ENCODE measurements at places on chromosomes 7 and 10.

DNA sequence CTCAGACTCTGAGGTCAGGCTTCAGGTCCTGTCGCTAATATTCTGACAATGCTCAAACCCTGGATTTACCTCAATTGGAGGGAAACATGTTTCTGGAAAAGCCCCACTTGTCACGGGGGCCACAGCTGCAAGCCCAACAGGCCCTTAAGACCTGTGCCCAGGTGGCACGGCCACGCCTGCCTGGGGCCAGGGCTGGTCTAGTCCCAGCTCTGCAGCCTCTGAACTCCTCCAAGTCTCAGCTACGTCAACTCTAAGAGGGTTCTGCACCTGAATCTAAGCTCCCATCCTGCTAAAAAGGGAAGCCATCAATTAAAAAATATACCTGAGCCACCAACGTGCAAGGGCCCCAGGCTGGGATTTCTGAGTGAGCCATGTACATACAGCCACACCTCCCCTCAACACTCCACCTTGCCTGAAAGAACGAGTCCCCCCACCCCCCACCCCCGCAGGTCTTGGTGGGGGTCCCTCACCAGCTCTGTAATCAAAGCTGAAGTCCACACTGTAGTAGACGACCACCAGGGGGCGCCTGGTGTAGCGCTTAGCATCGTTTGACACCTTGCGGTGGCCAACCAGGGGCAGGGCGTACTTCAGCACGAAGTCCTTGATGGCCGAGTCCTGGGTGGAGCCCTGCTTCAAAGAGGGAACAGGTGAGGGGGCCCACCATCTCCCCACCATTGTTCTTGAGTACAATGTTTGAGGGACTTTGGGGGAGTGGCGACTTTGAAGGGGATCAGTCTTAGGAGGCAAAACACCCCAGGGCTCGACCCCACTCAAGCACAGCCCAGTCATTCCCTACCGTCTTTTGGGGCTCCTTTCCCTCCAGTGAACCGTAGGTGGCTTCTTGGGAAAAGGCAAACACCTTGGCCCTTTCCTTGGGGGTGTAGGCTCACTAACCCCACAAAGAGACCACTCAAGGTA is 22.6 kb downstream of the PDIA4 start:
- peak; percentile 55 for DNase-seq

DNA sequence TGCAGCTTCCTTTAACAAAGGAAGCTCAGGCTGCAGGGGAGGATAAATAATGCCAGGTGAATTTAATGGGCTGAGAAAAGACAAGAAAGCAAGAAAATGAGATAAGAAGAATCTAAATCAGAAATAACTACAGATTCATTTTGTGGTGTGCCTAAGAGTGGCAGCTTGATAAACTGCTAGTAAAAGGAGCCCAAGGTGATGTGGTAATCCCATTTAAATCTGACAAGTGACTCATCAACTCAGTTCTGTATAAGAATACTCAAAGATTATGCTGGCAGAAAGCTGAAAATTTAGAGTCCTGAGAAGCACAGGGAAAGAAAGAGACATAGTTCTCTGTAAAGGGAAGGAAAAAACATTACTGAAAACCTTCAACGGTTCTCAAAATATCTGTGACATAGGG is 109.4 kb upstream of the PDE1C start:
- DNase-seq = peak; percentile 36

DNA sequence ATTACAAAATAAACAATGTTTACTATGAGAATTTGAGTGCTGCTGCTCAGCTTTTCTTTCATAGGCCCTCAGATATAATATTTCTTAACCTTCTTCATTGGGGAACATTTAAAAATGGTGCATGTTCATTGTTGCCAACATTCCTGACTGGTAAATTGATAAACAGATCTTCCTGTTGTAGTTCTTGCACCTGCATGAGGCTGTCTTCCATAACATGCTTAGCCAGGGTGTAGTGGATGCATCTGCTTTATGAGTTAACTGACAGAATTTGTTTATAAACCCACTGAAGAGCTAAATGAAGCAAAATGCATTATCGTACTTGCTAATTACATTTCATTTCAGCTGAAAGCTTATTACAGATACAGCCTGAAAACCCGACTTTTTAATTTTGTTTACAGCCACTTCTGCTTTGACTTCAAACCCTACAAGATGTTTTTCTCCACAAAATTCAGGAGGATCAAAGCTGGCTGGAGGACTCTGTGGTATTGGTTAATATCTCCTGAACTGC is 177.2 kb downstream of the SEM1 start:
- DNase-seq = no peak

DNA sequence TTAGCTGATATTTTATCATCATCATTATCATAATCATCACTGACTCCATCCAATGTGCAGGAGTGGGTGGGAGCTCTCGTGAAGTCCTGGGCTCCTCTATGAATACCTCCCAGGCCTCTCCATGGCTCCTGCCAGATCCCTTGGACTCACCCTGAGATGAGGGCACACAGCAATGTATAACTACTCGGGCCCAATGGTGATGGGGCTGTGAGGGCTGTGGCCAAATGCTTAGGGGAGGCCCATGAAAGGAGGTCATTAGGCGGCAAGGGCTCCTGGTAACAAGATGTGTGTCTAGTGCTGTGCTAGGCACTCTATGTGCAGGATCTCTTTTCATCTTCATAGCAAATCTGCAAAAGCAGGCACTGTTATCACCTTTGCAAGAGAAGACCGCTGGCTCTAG is 270.9 kb downstream of the GLRX3 start:
- DNase-seq = no peak

- no peak for DNase-seq
These were observed 16.8 kb downstream of the DLD start for GRCh38 chr7:107907790-107908189.
